ENCODE measurements at places on chromosomes 13 and 19.

- DNase-seq: no peak
Observed at GRCh38 chr19:35497406-35497805, 7.1 kb upstream of the KRTDAP start.

GRCh38 chr13:35388441-35389355, 87.8 kb downstream of the MAB21L1 start:
- DNase-seq: no peak

- no peak for DNase-seq
Observed at GRCh38 chr13:89846926-89847585, 1500.4 kb upstream of the MIR17HG start.

GRCh38 chr13:42038661-42039456, 9.6 kb upstream of the DGKH start:
- no peak for DNase-seq

GRCh38 chr19:8831373-8831772, 731 bp downstream of the ZNF558 start:
- DNase-seq: no peak

- no peak for DNase-seq
Observed at GRCh38 chr19:54696117-54696548, 28.1 kb upstream of the KIR3DL3 start.

DNA sequence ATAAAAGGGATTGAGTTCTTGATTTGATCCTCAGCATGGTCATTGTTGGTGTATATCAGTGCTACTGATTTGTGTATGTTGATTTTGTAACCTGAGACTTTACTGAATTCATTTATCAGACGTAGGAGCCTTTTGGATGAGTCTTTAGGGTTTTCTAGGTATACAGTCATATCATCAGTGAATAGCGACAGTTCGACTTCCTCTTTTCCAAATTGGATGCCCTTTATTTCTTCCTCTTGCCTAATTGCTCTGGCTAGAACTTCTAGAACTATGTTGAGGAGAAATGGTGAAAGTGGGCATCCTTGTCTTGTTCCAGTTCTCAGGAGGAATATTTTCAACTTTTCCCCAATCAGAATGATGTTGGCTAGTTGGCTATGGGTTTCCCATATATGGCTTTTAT, 27.0 kb downstream of the POMP start:
- DNase-seq: no peak

DNA sequence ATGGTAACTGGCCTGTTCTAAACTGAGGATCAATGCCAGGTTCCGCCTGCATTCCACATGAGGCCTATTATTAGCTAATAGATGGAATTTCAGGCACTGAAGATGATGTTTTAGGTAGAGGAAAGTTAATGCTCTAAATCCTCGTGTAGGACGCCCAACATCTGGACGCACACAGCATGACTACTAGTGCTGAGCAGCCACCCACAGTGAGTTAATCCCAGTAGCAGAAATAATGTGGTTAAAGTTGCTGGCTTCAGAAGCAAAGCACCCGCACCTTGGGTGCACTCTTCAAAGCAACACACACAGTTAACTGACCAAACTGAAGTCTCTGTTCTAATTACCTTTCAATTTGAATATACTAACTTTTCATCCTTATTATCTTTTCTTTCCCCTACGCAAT, 150.6 kb downstream of the DIAPH3 start:
- DNase-seq: no peak

DNA sequence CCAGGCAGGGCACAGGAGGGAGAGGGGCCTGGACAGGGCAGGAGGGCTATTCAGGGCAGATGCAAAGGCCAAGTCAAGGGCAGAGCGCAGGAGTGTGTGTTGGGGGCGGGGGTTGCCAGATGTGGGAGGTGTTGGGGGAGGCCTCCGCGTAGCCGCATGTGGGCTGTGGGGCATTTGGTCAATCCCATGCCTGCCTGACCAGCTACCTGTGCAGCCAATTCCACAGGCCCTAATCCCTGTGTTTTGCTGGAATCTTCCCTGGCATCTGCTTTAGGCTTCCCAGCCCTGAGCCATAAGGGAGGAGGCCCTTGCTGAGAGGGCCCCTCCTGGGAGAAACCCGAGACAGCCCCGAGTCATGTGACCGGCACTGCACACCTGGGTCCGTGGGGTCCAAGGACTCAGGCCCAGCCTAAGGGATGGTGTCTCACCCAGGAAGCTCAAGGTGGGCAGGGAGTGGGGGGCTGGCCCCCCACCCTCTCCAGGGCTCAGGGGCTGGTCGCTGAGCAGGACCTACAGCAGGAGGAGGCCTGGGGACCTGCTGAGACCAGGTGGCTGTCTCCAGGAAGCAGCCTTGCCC, 20.3 kb downstream of the RFX1 start:
- DNase-seq: no peak
